ENCODE measurements at places on chromosomes 2 and 18.

GRCh38 chr2:221501210-221501882 lies 70.8 kb downstream of the EPHA4 start:
- no peak for DNase-seq

GRCh38 chr2:200350850-200351285 lies 44.4 kb downstream of the SPATS2L start:
- DNase-seq: no peak

DNA sequence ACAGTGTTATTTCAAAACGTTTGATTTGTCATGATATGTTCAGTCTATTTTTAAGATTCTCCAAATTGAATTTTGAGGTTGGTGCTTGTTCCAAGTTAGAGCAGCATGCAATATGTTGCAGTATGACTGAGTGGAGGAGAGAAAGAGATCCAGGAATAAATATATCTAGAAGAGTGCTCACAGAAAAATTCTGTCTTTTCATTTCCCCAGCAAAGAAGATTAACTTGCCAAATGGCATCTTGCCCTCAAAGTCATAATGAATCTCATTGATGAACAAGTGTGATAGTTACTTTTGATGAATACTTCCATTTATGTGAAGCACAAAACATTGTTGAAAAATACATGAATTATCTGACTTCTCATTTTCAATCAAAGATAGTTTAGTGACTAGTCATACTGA lies 95.9 kb downstream of the KCNJ3 start:
- DNase-seq: no peak

DNA sequence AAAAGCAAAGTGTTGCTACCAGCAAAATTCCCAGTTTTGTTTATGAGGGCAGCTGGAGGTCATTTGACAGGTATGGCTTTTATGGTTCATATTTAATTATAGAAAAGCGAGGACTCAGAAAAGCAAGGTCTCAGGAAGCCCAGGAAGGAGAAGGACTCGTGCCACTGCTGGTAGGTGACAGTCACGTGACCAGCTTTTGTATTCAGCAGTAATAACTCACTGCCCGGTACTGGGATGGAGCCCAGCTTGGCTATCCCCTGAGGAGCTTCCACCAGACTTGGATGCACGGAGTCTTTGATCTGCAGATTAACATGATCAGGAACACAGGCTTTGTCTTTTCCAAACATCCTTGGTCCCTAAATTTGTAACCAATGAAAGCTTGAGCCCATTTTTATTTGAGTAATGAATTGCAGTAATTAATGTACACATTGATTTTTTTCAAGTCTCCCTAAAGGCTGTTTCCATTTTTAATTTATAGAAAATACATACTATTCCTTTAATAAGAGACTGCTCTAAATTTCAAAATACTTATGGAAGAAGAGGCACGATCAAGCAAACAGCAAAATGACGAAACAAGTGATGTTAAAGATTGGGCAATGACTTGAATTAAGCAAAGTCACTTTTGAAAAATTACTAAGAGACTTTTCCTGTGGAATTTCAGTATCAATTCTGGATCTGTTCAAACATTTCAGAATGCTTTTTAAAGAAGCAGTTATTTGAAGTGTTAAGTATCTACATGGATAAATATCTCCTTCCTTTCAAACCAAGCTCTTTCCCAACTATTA lies 251.7 kb upstream of the HNRNPA3 start:
- DNase-seq: no peak

DNA sequence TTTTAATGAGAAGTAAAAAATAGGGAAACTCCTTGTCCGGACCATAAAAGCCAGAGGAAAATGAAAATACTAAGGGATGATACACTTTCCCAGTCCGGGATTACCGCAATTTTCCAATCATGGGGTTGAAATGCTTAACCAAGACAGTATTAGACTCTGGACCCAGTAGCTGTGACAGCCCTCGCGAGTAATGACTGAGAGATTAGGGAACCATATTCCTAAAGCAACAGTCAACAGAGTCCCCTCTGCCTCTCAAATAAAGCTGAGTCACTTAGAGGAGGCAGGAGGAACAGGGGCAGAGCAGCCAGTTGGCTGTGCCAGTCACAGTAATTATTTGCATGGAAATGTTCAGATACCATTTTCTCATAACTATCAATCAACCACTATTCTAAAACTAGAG lies 34.8 kb downstream of the GPATCH11 start:
- DNase-seq: no peak

DNA sequence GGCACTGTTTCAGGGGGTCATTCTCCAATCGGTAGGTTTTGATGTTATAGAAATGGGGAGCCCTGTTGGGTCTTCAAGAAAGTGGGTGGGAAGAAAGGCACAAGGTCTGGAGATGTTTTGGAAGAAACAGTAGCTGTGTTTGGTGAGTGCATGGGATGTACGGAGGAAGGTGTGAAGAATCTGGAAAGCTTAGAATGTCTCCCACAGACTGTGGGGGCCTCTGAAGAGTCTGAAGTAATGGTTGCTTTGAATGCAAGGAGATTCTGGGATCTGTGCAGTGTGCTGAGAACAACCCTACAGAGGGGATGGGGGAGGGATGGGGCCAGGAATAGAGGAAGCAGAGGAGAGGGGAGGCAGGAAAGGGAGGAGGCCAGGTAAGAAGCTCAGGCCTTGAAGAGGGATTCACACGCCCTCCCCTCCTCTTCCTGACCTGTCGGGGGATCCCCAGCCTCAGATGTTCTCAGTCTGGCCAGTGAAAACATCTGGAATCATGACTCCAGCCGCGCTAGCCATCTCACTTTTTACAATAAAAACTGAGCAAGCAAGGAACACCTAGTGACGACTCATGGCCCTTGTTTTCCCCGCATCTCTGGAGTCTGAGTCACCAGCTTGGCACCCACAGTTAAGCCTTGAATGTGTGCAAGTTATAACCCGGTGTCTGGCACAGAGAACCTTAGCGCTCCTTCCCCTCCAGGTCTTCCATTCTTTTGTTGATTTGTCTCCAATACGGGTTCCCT lies 74.2 kb downstream of the SH3BP4 start:
- DNase-seq: no peak

GRCh38 chr2:108370080-108370479 lies 7.7 kb upstream of the SULT1C4 start:
- DNase-seq: no peak

DNA sequence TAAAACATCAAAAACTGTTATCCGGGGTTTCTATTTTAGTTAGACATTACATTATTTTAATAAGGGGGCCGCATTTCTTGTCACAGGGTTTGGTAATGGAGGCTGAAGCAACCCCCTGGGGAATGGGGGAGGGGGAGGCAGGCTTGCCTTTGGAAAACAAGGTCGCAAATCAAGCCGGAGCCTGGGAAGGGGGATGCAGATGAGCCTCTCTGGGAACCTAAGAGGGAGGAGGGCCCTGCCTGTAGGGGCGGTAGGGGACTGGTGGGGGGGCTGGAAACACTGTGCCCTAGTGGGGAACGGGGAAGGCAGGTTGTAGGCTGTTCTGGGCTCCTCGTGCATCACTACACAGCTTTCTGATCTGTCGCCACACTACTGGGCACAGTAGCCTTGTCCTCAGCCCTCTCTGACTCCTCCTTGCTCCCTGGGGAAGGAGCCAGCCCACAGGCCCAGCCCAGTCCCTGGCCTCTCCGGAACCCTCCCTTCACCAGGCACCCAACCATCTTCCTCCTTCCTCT lies 170.2 kb upstream of the SMAD2 start:
- no peak for DNase-seq

DNA sequence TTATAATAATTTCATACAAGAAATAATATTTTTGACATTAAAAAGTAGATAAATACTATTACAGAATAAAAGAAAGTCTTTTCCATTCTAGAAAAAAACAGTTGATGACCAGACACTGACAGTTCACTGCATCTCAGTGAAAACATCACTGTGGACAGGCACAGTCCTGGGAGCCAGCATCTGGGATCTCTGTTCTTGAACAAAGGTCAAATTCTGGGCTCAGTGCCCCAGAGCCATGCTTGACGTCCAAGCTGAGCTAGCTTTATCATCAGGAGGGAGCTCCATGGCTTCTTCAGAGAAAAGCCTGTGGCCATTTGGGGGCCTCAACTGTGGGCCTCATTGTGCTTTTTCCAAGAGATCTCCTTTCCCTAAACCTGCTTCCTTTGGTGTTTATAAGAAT lies 86.1 kb upstream of the SRD5A2 start:
- no peak for DNase-seq

- no peak for DNase-seq
Observed at GRCh38 chr2:135942936-135943688, 42.3 kb downstream of the DARS1 start.
